ENCODE measurements at places on chromosomes 12 and 14.

DNA sequence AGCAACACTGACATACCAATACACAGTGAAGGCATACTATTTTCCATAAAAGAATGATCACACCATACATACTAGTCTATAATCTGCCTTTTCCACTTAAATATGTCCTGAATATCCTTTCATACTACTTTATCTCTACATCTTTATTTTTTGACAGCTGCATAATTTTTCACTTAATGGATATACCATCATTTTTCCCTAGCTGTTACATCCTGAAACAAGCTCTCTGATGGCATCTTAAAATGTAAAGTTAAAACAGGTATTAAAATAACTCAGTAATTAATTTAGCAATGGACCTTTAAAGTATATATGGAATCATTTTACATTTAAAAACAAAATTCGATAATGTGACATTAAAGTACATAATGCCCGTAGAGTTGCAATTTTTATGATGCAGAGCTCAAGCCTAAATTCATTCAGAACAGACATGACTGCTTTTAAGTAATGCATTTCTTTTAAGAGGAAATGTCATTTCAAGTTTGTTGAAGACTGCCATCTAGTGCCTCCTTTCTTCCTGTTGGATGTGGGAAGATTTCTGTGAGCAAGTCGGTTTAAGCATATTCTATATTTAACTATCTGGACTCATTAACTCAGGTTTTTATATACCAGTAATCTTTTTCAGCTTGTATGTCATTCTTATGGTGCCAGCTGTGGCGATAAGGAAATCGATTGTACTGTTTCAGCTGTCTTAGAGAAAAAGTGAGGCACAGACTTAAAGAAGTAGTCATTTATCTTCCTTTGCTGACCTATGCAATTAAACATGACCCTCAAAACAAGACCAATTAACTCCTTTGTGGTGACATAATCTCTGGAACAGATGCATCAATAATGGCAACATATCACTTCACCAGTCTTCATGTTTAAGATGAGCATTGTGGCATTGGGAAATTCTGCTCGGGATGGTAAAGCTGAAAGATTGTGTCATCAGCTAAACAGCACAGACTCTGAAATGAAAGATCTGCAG, 20.3 kb downstream of the PRICKLE1 start:
- DNase-seq = peak; percentile 41

GRCh38 chr12:89247541-89247942, 104.8 kb downstream of the DUSP6 start:
- no peak for DNase-seq

DNA sequence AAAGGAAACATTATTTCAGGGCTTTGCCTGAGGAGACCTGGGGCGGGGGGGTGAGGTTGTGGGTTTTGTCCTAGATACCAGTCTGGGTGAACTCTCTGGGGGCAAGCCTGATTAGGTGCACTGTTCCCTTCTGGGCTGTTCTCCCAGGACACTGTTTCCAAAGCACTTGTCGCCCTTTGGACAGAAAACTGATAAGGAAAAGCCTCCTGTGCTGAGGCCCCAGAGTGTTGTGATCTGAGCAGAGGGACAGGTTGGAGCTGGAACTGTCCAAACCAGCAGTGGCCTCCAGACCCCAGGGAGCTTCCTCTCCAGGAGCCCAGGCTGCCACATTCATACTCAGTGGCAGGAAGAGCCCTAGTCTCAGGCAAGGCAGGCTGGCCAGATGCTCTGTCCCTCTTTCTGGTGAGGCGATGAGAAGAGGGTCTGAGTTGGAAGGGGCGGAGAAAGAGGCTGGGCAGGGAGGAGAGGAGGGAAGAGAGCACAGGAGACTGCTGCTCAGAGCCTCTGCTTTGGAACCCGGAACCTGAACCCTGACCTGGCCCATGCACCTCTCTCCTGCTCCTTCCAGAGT, 1.9 kb downstream of the GALNT16 start:
- no peak for DNase-seq

GRCh38 chr14:87411370-87411769, 581.6 kb downstream of the GALC start:
- no peak for DNase-seq

DNA sequence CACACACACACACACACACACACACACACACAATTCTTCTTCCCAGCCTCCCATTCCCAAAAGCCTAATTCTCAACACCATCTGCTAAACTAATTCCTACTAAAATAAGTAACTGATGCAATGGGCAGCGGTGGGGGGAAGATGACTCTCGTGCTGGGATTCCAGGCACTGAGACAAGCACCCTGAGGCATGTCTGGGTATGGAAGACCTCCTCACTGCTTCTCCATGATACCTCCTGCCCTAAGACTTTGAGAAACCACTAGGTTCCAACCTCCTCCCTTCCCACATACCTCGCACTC, 789 bp upstream of the VWF start:
- no peak for DNase-seq

DNA sequence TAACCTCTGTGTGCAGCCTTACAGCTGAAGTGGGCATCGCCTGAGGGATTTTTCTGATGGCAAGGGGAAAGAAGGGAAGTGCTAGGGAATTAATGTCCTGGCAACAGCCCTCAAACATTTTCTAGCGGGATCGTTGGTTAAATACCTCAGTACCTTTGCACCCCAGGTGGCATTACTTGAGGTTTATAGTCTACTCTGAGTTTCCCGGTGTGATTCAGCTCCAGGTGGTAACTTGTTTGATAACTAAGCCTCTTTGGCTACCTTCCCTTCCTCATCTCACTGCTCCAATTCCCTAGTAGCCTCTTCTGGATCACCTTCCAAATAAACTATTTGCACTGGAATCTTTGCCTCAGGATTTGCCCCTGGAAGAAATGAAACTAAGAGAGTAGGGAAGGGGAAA, 237.0 kb upstream of the SSTR1 start:
- DNase-seq = no peak

DNA sequence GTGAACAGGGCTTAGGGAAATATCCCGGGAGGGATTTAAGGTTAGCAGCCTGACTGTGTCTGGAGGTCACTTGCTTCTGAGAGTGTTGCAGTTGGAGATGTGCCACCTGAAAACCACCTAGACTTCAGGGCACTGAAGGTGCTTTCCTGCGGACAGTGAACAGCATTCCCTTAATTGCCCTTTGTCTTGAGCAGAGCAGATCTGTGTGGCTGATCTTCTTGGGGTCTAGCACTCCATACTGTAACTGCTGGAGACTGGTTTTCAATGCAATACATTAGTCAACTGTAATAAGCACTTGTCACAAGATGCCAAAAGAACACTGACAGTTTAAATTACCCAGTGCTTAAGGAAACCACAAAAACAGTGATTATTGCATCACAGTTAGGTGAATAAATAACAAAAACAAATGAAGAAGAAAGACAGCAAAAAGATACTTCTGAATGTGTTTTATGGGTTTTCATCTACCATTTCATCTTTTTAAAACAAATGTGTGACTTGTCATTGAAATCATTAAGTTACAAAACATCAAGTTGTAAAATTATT, 111.8 kb downstream of the PRIMA1 start:
- DNase-seq = no peak

- DNase-seq = peak; percentile 56
Measured at GRCh38 chr14:106318700-106319099, 792.3 kb downstream of the TMEM121 start.

DNA sequence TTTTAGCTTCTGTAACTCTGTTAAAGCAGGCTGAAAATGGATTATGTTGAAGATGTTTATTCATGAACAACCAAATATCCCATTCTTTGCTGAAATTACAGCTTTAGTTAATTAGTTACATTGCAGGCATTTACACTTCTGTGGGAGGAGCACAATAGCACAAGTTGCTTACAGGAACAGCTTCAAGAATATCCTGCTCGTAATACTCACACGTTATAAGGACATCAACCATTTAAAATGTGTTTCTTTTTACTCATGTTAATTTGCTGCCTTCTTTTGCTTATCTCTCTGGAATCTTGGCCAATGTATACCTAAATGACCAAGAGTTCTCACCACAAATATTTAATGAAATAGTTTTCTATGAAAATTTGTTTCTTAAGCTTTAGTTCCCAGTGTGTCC, 305.2 kb upstream of the SYT1 start:
- no peak for DNase-seq

- DNase-seq = no peak
Measured at GRCh38 chr12:109625131-109625559, 51.6 kb downstream of the MVK start.

GRCh38 chr12:104964856-104965205, 6.7 kb upstream of the SLC41A2 start:
- no peak for DNase-seq

GRCh38 chr12:3418609-3419390, 72.2 kb upstream of the PRMT8 start:
- DNase-seq = no peak

DNA sequence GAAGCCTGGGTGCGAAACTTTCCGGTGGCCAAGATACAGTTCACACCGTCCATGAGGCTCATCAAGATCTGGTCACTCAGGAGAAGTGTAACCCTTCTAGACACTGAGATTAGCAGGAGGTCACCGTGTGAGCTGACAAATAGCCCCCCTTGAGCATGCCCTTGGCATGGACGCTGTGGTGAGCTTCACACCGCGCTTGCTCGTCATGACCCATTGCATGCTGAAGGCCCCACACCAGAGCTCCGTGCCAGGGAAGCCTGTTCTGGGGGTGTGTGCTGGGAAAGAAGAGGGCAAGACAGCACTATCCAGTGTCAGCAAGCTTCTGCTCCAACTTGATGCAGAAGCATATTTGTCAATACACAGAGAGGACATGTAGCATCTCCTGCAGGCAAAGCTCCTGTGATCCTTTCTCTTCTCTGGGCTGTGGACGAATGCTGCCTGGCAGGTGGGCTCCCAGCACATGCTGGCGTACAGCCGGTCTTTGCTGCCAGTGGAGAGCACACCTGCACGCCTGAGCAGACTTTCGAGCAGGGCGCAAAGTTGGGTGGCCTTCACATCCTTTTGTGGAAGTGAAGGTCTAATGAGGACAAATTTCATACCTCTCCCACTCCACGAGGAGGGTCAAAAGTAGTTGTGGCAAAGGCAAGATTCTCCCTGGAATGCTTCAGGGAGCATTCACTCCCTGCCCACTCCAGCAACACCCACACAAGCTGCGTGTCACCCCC, 126.9 kb upstream of the FKBP4 start:
- no peak for DNase-seq

DNA sequence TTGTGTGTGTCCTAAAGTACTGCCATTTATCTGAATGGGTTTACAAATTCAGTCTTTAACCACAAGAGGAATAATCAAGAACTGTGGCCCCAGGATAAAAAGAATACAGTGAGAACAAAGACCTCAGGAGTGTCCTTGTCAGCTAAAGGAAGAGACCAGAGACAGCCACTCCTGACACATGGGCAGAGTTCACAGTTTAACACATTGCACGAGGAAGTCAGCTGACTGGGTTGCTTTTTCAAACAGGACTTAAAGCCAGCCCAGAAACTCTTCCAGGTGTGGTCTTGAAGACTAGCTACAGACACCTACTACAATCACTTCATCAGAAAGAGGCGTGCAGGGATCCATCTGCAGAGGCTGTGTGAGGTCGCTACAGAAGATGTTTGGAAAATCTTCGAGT, 42.8 kb downstream of the GNS start:
- no peak for DNase-seq

DNA sequence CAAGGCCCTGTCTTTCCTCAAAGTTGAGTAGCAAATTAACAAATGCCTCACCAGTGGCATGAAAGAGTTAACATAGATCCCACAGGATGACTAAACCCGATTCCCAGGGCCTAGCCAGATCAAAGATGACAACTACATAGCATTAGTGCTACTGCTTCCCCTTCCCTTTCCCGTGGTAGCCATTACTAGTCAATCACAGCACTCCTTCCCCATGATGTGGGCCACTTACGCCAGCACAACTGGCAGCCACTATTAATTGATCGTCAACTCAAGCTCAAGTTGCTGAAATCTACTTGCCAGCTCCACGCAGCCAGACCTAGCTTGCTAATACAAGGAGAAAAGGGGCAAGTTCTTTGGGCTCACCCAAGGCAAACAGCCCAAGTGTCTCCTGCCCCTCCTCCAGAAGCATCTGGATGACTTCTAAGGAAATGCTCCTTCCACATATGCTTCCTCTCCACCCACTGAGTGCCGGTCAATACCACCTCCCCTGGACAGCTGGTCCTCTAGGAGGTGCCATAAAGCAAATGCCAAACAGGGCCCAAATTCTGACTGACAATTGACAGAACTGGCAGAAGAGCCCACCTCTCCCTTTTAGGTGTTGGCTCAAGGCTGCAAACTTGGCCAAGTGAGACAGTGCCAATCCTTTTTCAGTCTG, 72.6 kb downstream of the NUAK1 start:
- DNase-seq = no peak

DNA sequence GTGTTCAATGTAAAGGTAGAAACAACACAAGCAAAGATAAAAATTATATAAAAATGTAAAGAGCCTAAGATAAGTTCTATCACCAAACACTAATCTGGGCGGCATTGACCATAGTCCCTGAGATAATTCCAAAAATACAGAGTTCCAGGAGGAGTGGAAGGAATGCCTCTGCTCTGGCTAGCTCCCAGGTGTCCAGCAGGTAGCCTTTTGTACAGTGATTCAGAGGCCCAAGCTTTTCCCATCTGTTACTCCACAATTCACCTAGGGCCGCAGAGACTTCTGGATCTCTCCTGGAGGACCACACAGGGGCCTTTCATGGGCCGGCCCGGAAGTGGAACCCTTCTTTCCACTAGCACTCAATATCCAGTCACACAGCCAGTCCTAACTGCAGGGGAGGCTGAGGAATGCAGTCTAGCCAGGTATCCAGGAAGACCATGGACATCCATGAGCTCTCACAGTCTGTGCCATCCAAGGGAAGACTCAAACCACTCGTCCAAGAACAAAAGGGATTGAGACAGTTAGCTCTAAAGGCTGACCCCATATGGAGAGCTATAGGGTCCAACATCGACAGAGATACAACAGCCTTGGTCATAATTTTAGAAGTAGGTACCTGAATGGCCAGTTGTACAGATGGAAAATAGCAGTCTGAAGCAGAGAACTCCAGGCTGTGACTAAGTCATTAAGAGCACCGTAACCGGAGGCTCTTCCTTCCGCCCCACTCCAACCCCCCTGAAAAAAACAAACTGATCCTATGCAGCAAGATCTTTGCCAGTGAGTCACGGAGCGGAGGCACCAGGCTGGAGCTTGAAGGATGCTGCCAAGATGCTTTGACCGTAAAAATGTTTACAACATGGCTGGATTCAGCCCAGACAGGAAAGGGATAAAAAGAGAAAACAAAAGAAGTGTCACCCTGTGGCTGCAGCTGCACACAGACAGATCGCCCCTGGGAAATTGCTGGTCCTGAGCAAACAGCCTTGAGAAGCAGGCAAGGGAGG, 204.8 kb downstream of the NUAK1 start:
- no peak for DNase-seq
